Islet precursor cell (in vitro differentiated cells): ENCODE measurements at places on chromosomes 4 and X.

DNA sequence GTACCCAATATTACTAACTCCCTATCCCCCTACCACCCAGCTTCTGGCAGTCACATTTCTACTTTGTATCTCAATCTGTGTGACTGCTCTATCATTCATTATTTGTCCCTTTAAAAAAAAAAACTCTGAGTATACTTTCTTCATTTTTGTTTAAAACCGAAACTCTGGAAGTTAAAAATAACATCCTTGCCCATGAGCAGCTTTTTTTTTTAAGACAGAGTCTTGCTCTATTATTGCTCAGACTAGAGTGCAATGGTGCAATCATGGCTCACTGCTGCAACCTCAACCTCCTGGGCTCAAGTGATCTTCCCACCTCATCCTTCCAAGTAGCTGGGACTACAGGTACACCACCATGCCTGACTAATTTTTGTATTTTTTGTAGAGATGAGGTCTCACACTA, 15.8 kb downstream of the UBE2K start:
- no peak for DNase-seq

GRCh38 chr4:159946983-159947615, 844.2 kb downstream of the RAPGEF2 start:
- no peak for DNase-seq

- no peak for DNase-seq
Measured at GRCh38 chrX:12240491-12240890, 102.2 kb downstream of the FRMPD4 start.

DNA sequence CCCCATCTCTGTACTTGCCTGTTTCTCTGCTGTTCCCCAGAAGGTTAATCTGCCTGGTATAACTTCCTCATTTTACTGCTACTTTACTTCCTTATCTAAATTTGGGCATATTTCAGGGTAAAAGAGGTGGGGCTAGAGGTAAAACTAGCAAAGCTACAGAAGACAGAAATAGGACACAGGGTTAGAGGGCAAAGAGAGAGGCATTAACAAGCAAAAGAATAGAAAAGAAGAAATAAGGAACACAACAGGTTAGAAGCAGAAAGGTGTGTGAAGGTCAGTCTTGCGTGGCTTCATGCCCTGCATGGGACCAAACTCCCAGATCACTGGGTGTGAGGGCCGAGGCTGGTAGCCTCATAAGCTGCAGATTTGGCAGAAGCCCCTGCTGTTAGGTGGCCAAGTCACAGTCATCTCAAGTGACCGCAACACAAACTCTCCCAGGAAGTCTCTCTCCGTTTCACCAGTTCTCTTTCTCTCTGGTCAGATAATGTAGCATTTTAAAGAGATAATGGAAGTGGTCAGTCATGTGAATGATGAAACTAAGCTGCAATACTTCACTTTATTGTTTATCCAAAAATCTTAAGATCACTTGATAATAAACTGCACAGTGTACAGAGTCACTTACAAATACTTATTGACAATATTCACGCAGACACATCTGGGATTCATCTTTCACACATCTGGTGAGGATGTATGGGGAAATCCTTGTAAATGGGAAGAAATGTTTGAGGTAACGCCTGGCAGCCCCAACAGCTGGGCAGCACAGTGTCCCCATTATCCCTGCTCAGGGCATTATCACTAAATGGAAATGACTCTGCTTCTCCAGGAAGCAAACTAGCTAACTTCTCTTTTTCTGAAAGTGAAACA, 16.4 kb downstream of the TMEM154 start:
- DNase-seq = no peak

DNA sequence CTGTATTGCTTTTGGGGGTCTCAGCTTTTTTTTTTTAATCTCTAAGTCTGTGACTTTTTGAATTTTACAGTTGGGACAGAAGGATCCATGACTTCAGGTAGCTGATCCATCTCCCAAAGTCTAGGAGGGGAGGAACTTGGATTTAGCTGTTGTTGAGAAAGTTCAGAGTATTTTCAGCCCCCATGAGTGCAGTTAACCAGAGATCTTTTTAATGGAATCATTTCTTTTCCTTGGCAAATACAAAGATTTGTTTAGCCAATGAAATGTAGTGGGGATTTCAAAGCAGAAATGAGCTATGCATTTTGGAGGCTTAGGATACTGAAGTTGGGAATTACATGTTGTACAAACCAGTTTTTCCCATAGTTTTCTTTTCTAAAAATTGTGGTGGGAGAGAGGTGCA, 18.1 kb downstream of the FNIP2 start:
- DNase-seq = no peak

DNA sequence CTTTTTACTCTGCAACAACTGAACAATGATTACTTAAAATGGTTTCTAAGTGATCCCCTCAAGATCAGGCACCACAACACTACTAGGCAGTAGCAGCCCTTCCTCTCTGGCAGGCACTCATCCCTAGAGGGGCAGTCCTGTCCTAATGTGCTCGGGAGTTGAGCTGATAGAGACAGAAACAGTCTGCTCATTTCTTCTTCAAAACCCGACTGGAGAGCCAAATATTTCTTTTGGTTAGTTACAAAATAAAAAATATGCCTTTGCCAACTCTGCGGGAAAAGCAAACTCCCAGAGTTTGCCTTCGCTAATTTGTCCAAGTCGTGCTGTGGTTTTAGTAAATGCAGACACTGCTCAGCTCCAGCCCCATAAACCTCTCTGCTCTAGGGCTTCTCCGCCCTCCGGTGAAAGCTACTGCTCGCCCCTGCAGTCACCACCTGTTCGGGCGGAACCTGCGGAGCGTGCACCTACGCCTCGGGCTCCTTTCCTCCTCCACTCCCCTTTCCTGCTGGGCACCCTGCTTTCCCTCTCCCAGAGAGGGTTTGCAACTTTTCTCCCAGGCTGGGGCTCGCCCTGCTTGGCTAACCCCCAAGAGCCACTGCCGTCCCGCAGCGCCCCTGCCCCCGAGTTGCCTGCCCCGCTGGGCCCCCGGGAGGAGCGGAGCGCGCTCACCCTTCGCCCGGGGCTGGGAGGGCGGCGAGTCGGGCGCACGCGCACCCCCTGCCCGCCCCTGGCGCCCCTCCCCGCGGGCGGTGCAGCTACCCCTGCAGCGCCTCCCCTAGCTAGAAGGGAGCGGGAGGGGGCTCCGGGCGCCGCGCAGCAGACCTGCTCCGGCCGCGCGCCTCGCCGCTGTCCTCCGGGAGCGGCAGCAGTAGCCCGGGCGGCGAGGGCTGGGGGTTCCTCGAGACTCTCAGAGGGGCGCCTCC, at the start of gene NPNT:
Gene NPNT, plus strand, starts transcription at position 812 of the 923 bp plus-strand sequence. CDS start 182 bp downstream, outside the sequence.
- peak; percentile 77 for DNase-seq

DNA sequence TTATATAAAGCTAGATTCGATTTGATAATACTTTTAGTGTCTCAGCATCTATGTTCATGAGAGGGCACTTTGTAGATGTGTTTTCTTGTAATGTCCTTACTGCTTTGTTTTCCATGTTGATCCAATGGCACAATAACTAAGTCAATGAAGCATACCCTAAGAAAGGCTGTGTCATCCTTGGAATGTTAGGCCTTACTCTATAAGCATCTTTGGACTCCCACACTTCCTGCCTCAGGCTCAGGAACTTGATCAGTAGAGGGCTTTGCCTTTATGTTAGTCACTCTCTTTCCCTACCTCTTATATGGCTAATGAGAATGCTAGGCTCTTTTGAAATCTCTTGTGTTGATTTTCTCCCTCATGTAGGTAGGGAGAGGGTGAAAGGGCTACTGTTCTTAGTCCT, 33.2 kb upstream of the EDA2R start:
- DNase-seq = no peak

DNA sequence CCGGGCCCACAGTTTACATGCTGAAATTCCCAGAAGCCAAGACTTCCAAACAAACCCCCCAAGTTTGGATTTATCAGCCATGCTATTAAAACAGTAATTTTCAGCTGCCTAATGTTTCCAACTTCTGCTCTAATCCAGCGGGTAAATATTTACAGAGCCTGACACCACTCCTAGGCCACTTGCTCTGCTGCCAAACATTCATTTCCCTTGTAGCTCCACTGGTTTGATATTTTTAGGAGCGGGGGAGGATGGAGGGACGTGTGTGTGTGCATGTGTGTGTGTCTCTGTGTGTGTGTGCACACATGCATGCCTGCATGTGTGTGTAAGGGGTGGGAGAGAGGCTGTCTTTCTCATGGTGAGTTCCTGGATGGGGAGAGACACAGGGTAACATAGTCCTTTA, 115.7 kb upstream of the PJA1 start:
- DNase-seq = no peak

- no peak for DNase-seq
Measured at GRCh38 chr4:90183254-90183653, 56.1 kb downstream of the CCSER1 start.

DNA sequence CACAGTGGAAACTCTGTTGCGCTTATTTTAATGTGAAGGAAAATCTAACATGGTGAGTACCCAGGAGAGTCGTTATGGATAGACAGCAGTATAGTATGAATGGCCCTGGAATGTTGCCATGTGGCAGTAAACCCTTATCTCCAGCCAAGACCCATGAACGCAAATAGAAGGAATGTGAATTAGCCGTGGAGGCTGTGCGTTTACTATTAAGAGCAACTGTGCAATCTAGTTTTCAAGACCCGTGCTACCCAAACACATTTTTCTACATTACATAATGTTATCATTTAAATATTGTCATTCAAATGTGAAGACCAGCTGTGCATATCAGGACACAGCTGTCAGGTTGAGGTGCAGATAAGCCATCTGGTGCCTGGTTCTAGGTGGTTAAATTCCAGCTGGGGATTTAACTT, 13.3 kb upstream of the AGA start:
- peak; percentile 70 for DNase-seq

GRCh38 chr4:8321771-8322170, 52.2 kb downstream of the HTRA3 start:
- no peak for DNase-seq
